ENCODE measurements at places on chromosomes 1 and 21.
A peak's percentile ranks its signal among the peaks of the same experiment; 100 is the strongest.

- peak; percentile 68 for DNase-seq
These were observed 60.4 kb upstream of the BACH1 start for GRCh38 chr21:29238053-29238966.

- DNase-seq = no peak
These were observed 51.4 kb downstream of the LHX4 start for GRCh38 chr1:180281490-180281889.

DNA sequence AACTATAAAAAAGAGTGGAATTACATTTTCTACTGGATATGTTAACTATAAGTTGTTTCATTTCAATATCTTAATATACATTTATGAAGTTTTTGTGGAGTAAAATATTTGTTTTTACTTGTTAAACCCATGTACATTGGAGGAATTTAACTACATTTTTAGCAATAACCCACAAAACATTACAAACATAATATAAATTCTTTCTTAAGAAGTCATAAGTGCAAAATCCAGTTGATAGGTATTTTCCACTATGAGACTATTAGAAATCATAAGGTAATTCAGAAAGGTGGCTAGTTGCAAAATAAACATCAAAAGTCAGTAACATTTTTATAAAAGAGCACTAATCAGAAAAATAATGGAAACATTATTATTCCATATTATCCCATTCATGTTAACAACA is 73.9 kb upstream of the RRP15 start:
- DNase-seq = no peak

DNA sequence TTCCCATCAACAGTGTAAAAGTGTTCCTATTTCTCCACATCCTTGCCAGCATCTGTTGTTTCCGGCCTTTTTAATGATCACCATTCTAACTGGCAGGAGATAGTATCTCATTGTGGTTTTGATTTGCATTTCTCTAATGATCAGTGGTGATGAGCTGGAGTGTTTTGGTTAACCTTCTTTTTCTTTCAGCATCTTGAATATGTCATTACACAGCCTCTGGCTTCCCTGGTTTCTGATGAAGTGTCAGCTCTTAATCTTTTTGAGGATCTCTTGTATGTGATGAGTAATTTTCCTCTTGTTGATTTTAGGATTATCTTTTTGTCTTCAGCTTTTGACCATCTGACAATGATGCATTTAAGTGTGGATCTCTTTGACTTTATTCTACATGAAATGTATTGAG is 133.2 kb upstream of the GRIK3 start:
- no peak for DNase-seq

DNA sequence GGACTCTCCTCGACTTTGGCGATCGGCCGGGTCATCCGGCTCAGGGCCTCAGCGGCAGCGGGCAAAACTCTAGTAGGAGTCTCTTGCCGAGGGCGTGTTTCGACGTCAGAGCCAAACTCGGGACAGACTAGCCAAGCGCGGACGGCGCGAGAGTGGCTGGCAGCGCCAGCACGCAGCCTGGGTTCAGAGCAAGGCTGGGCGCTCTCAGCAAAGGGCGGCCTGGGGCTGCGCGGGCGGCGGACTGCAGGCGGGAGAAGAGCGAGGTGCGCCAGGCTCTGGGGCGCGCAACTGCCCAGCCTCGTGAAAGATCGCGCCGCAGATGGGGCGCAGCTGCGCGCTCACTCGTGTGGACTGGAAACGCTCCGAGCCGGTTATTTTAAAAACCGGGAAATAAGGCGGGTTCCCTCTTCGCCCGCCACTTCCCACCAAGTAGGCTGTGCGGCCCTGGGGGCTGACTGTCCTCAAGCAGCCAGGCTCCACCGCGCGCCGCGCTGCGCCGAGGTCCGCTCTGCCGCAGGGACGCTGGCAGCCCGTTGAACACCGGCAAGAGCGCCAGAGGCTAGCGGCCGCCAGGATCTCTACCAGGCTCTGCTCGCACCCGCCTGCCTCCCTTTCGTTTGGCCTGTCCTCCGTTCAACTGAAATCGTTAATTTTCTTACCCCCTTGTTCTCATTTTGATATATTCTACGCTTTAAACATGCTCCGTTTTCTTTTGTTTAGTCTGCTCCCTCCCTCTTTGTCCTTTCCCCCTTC is 2.4 kb downstream of the ALX3 start:
- DNase-seq = no peak

- DNase-seq = peak; percentile 5
These were observed 103.7 kb downstream of the AK5 start for GRCh38 chr1:77385551-77385950.

- peak; percentile 36 for DNase-seq
These were observed 64.2 kb downstream of the ETS2 start for GRCh38 chr21:38869946-38870345.

GRCh38 chr1:221801251-221801661 is 59.4 kb upstream of the DUSP10 start:
- DNase-seq = peak; percentile 8

GRCh38 chr1:17149771-17150170 is 30.5 kb upstream of the PADI2 start:
- no peak for DNase-seq

- DNase-seq = no peak
These were observed 649 bp downstream of the PTPN7 start for GRCh38 chr1:202159534-202160371.

DNA sequence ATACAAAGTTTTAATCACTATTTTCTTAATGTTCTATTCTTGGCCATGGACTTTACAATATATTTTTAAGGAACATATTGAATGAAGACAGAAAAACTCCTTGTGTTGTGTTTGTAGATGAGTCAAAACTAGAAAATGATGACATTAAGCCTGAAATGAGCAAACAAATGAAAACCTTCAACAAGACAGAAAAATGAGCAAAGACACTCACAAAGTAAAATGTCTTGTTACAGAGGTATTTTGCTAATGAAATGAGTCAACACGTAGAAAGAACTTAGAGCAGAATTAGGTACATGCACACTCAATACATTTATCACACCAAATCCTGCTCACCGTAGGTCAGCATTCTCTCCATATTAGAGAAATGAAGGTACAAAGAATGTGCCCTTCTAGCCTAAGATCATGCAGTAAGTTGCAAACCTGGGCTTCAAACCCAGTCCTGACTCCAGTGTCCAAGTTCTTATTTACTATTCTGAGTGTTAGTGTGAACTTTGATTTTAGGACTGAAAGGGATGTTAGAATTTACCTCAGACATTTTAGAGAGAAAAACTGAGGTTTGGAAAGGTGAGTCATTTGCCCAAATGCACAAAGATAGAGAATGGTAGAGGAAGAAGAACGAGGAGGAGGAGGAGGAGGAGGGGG is 133.9 kb upstream of the SGIP1 start:
- peak; percentile 18 for DNase-seq

GRCh38 chr1:8718850-8719361 is 98.5 kb downstream of the RERE start:
- no peak for DNase-seq
